Right atrium auricular region (tissue), 2 donors: ENCODE measurements at places on chromosomes 7 and 10. TPM values are rescaled to one million over a fixed set of nuclear protein-coding genes. Genes with fewer than 3 reads are reported as not detected.

EPHA1 gene
- total RNA-seq: 0.71 TPM

DNA sequence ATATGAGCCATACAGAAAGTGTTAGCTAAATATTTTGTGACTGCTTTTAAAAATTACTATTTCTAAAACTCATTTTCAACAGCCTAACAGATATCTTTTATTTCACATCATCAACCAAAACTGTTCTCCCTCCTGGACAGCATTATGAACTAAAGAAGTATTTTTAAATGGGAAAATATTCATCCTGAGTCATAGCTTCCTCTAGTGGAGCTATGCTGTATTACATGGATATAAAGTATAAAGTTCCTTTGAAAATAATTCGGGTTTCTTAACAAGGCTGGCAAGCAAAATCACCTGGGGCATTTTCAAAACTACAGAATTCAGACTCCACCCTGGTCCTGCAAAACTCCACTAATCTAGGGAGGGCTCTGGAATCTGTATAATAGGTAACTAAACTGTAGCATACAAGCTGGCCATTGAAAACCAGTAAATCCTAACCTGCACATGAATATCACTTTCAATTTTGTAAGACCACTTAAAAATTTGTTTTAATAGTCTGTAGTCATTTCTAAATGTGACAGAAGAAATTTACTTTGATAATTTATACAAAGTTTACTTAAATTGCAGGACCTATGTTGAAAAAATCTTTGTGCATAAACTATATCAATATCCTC is 53.5 kb downstream of the SCIN start:
- no peak for DNase-seq

DNA sequence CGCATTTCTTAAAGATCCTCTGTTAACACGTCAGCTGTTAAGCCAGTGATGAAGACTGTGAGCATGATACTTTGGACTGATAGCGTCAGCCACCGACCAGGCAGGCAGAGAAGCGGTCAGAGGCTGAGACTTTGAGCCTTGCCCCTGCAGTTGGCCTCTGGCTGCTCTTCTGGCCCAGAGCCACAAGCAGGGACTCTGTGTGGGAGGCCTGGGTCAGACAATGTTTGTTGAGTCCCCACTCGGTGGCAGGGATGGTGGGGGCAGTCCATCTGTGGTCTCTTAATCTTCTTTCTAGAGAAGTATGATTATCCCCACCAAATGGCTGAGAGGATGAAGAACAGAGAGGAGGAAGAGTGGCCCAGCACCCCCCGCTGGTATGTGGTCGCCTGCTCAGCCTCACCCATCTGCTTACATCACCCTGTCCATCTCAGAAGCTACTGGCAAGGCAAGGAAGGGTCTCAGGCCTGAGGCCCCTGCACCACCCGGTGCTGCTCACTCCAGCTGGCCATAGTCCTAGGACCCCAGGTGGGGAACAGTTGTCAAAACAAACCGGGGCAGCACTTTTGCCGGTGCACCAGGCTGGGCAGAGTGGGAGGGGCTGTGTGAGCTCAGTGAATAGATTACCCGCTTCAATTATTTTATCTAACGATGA is 202.9 kb downstream of the GRID1 start:
- no peak for DNase-seq

DNA sequence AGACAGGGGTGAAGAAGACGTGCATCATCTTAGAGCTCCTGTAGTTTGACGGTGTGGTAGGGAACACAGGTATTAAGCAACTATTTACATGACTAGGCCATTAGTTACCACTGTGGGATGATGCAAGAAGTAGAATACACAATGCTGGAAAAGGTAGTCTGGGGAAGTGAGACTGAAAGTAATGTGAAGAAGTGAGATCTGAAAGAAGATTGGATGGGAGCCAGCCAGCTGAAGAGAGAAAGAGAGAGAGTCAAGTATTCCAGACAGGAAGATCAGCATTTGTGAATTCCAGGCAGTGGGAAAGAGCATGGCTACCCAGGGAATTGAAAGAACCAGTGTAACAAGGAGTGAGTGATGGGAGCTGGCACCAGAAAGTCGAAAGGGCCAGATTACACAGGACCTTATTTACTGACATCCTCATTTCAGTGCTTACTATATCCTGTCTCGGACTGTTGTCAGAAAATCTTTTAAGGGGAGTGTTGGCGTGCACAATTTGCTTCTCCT is 4.0 kb upstream of the CFAP58 start:
- no peak for DNase-seq

- DNase-seq: no peak
Measured at GRCh38 chr7:45080265-45080957, 8.4 kb downstream of the NACAD start.

DNA sequence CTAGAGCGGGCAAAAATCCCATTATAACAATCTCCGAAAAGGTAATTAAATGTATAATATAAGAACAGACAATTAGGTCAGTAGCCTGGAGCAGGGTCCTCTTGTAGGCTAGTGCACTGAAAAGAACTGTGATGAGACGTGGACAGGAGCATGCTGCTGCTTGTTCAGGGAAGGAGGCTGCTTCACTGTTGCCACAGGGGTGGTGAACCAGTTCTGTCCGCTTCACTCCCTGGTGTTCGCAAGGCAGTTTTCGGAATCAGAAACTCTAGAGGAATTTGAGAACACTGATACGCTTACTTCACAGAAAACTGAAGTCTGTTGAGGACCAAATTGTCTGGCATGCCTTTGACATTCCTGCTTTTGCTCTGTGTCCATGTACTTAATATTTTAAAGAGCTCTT is 17.4 kb downstream of the ZNRF2 start:
- DNase-seq: no peak

- DNase-seq: peak; percentile 66
Measured at GRCh38 chr10:43292755-43293676, 26.2 kb upstream of the RASGEF1A start.

DNA sequence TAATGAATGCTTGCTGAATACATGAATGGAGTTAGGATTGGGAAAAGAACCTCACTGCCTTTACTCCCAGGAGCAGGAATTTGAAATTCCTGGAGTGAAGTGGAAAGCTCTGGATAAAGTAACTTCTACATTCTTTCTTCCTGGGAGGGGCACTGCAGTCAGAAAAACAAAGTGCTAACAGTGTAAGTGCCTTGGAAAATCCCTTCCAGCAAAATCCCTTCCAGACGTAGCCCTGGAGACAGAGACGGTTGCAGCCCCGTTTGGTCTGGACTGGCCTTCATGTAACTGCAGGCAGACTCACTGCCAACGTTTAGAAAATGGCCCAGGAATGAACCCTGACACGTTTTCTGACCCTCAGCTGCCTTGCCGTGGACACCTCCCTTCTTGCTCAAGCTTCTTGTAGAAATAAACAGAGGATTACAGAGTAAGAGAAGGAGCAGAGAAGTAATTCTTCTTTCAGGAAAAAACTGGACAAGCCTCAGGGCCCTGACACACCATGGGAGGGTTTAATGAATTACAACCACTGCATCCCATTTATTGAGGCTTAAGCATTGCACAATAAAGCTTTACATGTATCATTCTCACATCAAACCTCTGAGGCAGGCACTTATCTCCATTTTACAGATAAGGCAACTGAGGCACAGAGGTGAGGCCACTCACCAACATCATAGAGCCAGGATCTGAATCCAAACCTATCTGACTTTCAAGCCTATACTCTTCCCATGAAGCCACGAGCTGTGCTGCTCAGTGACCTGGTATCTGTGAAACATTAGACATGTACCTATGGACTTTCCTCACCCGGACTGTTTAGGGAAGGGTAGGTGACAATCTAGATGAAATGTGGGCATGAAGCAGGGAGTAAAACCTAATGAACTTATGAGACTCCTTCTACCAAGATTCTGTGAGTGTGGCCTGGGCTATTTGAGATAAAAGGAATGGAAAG is 7.8 kb downstream of the ITPRIP start:
- DNase-seq: peak; percentile 92
